ENCODE measurements at places on chromosomes 12 and 14. TPM values are rescaled to one million over a fixed set of nuclear protein-coding genes. Genes with fewer than 3 reads are reported as not detected.
A peak's percentile ranks its signal among the peaks of the same experiment; 100 is the strongest.

- peaks cover 4% of the 10 kb centered on the region for H3K27me3 ChIP-seq
- H3K4me1 ChIP-seq = peaks cover 1% of the 10 kb centered on the region
- H3K4me3 ChIP-seq = no peak overlapping the region
- no peak overlapping the region for H3K27ac ChIP-seq
Observed at GRCh38 chr12:67640863-67641262, 7.7 kb upstream of the DYRK2 start.

DNA sequence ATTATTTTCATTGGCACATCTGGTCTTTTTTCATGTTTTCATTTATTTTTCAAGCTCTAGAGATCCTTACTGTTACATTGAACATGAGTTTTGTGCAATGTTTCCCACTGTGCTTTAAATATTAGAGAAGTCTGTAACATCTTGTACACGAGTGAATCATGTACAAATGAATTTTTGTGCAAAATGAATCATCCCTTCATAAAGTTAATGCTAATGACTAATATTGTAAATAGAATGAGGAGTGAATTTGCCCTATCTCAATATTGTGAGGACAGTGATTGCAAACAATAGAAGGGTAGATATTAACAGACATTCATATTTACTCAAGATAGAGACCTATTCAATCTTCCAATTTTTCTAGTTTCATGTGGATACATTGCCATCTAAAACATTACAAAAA lies 463.3 kb upstream of the FOXG1 start:
- H3K36me3 ChIP-seq = no peaks in the 10 kb centered on the region
- no peak for DNase-seq
- no peaks in the 10 kb centered on the region for H3K27me3 ChIP-seq
- H3K4me3 ChIP-seq = no peak overlapping the region

GRCh38 chr14:77809011-77809410 lies 9.1 kb downstream of the ADCK1 start:
- H3K36me3 ChIP-seq = no peaks in the 10 kb centered on the region
- no peaks in the 10 kb centered on the region for H3K27me3 ChIP-seq
- H3K4me3 ChIP-seq = no peak overlapping the region
- H3K4me1 ChIP-seq = peaks cover 10% of the 10 kb centered on the region

- no peak overlapping the region for H3K27ac ChIP-seq
- H3K36me3 ChIP-seq = no peaks in the 10 kb centered on the region
- H3K27me3 ChIP-seq = peaks cover 13% of the 10 kb centered on the region
- no peak overlapping the region for H3K4me3 ChIP-seq
- H3K4me1 ChIP-seq = no peaks in the 10 kb centered on the region
Observed at GRCh38 chr14:94970941-94971730, 186.2 kb downstream of the DICER1 start.

DNA sequence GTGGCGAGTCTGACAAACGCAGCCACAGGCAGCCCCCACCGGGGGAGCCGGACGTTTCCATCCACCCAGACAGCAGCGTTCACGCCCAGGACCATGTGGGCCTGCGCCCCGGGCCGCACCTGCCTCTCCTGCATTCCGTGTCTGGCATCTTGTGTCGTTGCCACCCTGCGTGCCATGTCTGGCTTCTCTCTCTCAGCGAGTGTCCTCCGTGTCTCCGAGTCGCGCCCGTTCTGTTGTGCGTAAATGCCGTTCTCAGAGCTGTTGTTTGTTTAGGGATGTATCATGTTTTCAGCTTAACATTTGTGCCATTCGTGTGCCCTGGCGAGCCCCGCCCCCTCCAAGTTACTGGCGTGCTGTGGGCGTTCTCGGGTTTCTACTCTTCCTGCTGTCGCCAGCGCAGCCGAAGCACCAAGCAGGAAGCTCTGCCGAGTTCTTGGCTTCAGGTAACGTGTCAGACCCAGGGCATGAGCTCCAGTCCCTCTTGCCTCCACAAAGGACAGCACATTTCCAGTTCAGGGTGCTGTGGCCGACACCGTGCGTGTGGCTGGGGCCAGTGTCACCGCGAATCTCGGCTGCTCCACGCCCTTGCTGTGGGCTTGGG lies 34.6 kb downstream of the NOC4L start:
- H3K36me3 ChIP-seq = no peaks in the 10 kb centered on the region
- H3K4me3 ChIP-seq = peak overlapping the region; percentile 49
- H3K27ac ChIP-seq = peak overlapping the region; percentile 91

GRCh38 chr14:75748336-75748735 lies 87.3 kb downstream of the TTLL5 start:
- no peak overlapping the region for H3K4me3 ChIP-seq
- H3K4me1 ChIP-seq = no peaks in the 10 kb centered on the region
- peaks cover 65% of the 10 kb centered on the region for H3K36me3 ChIP-seq
- no peak for DNase-seq
- H3K27ac ChIP-seq = no peak overlapping the region
- H3K27me3 ChIP-seq = no peaks in the 10 kb centered on the region

GRCh38 chr12:80352474-80352873 lies 91.6 kb upstream of the PTPRQ start:
- no peaks in the 10 kb centered on the region for H3K4me1 ChIP-seq
- no peaks in the 10 kb centered on the region for H3K36me3 ChIP-seq
- no peaks in the 10 kb centered on the region for H3K27me3 ChIP-seq
- DNase-seq = no peak

GRCh38 chr12:99746538-99746937 lies 99.0 kb downstream of the GARIN6 start:
- no peak overlapping the region for H3K4me3 ChIP-seq
- H3K27me3 ChIP-seq = no peaks in the 10 kb centered on the region
- no peak for DNase-seq
- no peaks in the 10 kb centered on the region for H3K4me1 ChIP-seq
- no peak overlapping the region for H3K27ac ChIP-seq

Gene POTEM
- not detected for total RNA-seq

Gene PTGER2
- 119 TPM for total RNA-seq
